Stimulated activated CD8-positive, alpha-beta memory T cell treated with anti-CD3 and anti-CD28 coated beads, Interleukin-15, amount 100 ng/mL, for 4 hours (primary cell): ENCODE measurements at places on chromosomes 6 and 20.

DNA sequence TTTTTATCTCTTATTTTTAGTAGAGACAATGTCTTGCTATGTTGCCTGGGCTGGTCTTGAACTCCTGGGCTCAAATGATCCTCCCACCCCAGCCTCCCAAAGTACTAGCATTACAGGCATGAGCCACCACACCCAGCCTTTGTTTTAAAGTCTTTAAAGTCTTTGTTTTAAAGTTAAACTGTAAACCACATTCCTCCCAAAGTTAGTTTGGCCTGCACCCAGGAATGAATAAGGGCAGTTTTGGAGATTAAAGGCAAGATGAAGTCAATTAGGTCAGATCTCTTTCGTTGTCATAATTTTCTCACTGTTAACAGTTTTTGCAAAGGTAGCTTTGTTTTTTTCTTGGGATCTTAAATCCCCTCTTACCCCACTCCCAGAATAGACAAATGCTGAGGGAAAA, 63.8 kb downstream of the UBR2 start:
- no peak for DNase-seq

DNA sequence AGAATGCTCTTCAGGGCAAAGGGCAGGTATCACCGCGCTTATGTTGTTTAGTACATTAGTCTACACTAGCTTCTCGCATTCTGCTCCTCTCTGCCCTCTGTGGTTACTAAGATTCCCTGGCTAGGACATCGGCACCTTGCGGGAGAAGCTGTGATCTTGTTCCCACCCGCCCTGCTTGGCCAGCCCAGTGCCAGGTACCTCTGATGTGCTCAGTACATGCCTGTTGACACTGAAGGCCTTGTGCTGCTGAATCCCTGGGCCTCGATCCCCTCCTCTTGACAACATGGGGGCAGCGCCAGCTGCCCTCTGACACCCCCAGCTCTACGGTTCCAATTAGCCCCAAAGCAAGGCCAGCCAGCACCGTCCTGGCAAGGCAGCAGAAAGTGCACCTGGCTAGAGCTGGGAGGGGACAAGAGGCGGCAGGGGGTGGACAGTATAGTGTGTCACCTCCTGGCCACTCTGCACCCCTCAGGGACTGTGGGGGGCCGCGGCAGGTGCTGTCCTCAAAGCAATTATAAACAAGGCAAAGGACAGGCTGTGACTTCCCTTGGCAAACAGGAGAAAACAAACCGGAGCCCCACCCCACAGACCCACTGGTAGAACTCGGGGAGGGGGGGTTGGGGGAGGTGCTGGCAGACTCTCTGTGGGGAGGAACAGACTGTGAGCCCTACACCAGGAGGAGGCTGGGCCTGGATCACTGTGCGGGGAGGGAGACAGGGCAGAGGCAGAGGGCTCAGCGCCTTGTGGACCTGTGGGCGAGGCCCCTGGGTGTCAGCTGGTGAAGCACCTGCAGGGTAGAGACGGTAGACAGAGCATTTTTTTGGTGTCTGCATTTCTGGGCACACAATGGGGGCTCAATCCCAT, 7.1 kb downstream of the TFEB start:
- DNase-seq = no peak

- no peak for DNase-seq
Measured at GRCh38 chr20:62269871-62270270, 31.6 kb downstream of the OSBPL2 start.

DNA sequence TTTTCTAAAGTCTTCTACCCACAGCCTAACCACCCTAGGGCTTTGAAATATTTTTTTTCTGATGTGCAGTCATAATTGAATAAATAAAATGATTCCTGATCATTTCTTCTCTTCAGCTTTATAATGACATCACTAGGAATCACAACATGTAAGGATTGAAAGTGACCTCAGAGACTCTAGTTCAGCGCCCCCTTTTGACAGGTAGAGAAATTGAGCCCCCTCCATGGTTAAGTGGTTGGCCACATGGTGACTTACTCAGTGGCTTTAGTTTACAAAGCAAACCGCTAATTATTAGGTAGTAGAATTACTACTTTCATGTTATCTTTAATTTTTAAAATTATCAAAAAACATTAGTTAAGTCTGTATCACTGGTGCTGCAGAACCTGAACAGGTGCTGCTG, 13.3 kb upstream of the SLC2A12 start:
- no peak for DNase-seq

- no peak for DNase-seq
Measured at GRCh38 chr6:107629548-107630129, 139.7 kb downstream of the SOBP start.

GRCh38 chr20:31869942-31870725, at the start of the genes DUSP15 and TTLL9:
Gene DUSP15, minus strand, starts transcription at chr20:31870527. Its CDS starts 190 bp downstream, at chr20:31870337.
Gene TTLL9, plus strand, starts transcription at chr20:31870634. Its CDS starts 493 bp downstream, at chr20:31871127.
- DNase-seq = no peak

- DNase-seq = peak; percentile 90
Measured at GRCh38 chr6:131627724-131628682, at the start of gene MED23. Gene MED23, minus strand, starts transcription at chr6:131628242. Its CDS starts 193 bp downstream, at chr6:131628049.

DNA sequence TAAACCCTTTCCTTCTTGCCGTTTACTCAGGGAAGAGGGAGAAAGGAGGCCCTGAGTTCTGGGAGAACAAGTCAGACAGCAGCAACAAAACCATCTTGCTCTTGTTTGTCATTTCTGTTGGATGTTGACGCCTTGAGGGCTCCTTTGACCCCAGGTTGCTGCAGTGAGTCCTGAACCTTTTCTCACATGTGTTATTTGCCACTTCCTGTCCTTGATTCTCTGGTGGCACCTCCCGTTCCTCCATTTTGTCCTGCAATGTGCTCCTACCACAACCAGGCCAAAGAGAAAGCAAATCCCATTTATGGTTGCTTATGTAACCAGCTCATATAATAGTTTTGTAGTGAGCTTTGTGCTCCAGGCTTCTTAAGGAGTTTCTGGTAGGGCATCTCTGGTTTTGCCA, 66.6 kb upstream of the ADGRF4 start:
- DNase-seq = no peak
